ENCODE measurements at places on chromosomes 2 and 18.

DNA sequence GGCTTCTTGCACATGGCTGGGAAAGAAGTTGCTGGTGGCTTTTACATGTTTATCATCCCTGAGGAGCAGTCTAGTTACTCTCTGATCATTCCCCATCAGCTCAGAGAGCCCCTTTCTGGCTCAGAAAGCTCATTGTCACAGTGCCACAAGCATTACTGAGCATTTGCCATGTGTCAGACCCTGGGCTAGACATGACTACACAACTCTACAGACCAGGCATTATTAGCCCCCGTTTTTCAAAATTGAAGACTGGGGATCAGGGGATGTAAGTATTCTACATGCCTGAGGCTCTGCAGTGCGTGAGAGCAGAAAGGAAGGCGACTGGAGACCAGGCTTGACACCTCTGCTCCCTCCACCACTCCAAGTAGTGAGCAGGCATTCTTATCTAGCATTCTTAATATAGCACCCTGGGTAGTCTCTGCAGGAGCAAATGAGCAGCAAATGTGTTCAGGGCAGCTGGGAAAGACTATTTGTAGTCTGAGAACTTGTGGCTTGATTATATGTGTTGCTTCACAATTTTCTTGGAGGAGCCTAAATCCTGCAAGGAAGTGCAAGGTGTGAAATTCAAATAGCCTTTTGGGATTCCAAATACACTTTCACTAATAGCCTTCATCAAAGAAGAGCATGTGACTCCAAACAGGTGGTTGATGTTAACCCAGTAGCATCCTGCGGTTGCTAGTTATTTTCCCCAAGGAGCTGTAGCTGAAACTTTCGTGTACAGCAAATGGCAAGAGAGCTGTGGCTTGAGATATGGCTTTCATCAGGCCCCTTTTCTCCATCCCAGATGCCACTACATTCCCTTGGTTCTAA lies 143.2 kb downstream of the DDX1 start:
- no peak for DNase-seq

DNA sequence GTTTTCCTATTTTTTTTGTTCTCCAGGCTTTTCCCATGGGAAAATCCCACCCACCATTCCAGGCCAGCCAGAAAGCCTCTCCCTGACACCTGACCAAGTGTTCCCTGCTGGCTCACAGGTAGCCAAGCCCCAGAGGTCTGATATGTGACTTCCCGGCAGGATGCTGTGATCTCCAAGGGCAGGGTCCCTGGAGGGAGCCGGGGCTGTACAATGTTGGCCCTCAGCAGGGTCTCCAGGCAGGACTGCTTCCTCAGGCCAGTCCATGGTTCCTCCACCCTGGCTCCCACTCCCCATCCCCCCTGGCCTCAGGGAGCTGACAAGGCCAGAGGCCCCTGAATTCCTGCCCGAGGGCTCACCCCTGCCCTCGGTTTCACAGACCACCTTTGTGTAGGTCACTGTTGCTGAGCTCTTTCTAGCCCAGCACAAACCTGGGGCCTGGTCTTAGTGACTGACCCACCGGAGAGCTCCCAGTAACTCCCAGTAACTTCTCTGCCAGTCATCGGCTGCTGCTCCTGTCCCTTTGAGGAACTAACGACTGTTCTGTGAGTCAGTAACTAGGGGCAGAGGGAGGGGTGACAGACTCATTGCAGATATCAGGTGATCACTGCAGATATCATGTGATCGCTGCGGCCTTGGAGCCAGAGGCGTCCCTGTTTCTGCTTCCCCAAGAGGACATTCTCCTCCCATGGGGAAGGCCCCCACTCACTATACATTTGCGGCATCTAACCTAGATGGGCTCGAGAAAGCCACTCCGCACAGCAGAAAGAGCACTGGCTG lies 38.7 kb downstream of the SDC1 start:
- no peak for DNase-seq

- DNase-seq, result no peak
Measured at GRCh38 chr2:204005940-204006721, 69.6 kb downstream of the ICOS start.

DNA sequence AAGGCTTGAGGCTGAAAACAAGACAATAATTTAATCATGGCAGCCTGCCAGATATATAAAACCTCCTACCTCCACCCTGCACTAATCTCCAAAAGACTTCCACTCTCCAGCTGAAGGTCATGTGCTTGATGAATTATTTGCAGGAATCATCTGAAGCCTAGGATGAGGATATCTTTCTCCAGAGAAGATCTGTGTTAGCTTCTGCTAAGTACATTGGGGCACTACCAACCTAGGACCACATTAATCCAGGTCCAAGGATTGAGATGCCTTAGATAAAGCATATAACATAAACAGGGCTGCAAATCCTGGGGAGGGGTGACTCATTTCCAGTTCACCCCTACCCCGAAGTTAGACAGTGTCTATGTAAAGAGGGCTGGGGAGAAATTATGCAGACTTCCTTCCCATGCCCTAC lies 80.5 kb upstream of the FRZB start:
- DNase-seq, result no peak

GRCh38 chr2:95025406-95026319 lies at the start of gene MAL:
Gene MAL (plus strand): TSS chr2:95025708. CDS start chr2:95025793, 85 bp downstream.
- DNase-seq, result no peak

GRCh38 chr18:9109523-9109922 lies 7.0 kb downstream of the NDUFV2 start:
- DNase-seq, result peak; percentile 63

- no peak for DNase-seq
Measured at GRCh38 chr18:40249390-40250080, 1705.5 kb upstream of the PIK3C3 start.

GRCh38 chr2:109134741-109135358 lies 5.8 kb downstream of the SH3RF3 start:
- DNase-seq, result no peak

DNA sequence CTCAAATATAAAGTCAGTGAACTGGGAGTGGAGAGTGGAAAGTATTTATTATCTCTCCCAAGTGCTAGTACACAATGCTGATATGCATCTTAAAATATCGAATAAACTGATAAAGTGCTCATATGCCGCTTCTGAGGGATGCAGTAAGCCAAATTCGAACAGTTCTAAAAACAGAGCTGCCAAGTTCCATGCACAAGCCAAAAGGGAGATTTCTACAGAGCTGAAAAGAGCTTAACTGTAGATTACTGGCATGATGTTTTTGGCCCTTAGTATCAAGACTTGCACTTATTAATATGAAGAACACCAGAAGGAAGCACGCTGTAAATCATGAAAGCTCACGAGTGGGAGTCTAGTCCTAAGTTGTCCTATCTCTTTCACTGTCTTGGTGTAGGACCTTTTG lies 7.9 kb downstream of the TMEFF2 start:
- no peak for DNase-seq

- DNase-seq, result peak; percentile 31
Measured at GRCh38 chr2:208101716-208102631, 22.4 kb downstream of the CRYGD start.

DNA sequence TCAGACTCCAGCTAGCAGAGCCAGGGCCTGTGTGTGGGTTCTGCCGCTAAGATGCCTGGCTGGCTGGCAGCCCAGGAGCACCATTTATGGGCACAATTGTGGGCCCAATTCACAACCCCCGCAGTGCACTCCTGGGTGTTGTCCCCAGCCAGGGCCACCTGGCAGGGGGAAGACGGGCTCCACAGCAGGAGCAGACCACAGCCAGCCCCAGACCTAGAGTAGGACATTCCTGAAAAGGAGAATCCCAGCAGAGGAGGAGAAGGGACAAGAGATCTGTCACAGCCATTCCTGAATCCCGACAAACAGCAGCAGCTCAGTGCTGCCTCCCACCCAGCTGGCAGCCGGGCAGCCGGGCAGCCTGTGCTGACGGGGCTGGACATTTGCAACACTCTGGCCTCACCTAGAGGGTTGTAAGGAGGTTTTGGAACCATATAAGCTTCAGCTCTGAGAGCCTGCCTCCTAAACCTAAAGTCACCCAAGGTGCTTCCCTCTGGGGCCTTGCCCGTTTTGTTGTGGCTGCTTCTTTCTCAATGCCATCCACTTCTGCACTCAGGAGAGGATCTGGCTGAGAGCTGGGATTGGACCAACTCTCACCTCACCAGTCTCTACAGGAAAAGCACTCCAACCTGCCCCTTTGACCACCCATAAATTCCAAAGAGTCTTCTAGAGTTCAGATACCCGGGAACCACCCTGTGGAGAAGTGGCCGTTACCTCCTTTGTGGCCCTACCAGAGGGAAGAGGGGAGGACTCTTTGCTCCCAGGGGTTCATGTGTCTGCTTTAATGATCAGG lies 4.1 kb upstream of the TMEM177 start:
- no peak for DNase-seq

GRCh38 chr2:170525566-170525900 lies 189.6 kb upstream of the SP5 start:
- DNase-seq, result peak; percentile 95

- peak; percentile 77 for DNase-seq
Measured at GRCh38 chr18:79395761-79396404, at the start of gene NFATC1. Gene NFATC1 (plus strand): TSS chr18:79395930. CDS start chr18:79396225, 295 bp downstream.

GRCh38 chr18:25144820-25145219 lies 207.1 kb downstream of the ZNF521 start:
- DNase-seq, result peak; percentile 74

DNA sequence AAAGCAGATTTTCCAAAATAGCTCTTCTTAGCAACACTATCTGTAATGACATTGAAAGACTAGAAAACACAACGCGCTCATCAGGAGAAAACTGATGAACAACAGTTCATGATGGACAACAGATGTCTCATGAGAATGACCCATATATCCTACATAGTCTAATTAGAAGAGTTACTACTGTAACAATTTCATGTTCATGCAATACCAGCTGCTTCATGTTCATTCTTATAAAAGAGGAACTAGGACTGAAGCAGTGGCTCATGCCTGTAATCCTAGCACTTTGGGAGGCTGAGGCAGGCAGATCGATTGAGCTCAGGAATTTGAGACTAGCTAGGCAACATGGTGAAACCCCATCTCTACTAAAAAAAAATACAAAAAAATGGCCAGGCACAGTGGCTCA lies 22.7 kb downstream of the TRAPPC8 start:
- DNase-seq, result no peak

- no peak for DNase-seq
Measured at GRCh38 chr2:191439481-191439880, 194.3 kb downstream of the MYO1B start.

GRCh38 chr2:154978244-154978643 lies 279.7 kb downstream of the KCNJ3 start:
- no peak for DNase-seq

DNA sequence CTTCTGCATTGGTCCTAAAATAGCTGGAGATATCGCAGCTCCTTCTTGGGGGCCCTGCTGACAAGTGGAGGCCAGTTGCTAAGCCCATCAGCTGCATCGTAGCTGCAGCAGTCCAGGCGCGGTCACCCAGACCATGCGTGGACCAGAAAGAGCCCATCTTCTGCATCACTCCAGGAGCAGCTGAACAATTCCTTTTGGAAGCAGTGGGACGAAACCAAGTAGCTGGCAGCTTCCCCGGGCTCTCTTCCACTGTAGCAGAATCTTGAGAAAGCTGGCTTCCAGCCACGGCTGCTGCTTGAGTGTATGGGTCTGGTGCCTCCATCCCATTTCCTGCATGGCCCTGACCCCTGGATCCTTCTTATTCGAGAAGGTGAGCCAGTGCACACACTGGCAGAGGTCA lies 22.2 kb upstream of the CAB39 start:
- peak; percentile 62 for DNase-seq

DNA sequence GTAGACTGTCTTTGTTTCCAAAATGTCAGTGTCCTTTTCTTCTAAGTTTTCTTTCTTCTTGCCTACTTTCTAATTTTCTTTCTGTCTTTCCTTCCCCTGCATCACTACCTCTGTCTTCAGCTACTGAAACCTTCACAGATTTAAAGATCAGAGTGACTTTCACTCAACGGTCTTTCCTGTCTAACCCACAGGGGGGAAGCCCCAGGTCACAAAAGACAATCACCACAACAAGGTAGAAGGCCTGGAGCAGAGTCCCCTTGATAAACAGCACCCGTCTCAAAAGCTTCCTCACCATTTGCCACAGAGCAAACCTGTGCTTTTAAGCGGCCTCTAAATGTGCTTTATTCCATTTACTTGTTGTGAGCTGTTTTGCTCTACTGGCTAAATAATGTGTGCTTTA lies 665.4 kb downstream of the BCL11A start:
- no peak for DNase-seq

DNA sequence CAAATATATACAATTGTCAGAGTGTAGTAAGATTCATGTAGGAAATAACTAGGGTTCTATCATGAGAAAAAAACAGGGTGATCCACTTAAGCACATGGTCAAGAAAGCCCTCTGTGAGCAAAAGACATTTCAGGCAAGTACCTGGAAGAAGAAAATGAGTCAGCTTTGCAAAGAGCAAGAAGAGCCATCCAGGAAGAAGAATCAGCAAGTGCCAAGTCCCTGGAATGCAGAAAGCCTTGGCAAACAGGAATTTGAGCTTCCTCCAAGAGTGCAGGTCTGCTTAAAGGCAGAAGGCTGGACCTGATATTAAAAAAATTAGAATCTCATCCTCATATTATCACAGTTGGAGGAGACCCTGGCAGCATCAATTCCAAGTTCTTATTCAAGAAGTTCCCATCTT lies 188.5 kb upstream of the CELF4 start:
- DNase-seq, result no peak

GRCh38 chr18:77062518-77063003 lies 70.0 kb downstream of the MBP start:
- peak; percentile 43 for DNase-seq

DNA sequence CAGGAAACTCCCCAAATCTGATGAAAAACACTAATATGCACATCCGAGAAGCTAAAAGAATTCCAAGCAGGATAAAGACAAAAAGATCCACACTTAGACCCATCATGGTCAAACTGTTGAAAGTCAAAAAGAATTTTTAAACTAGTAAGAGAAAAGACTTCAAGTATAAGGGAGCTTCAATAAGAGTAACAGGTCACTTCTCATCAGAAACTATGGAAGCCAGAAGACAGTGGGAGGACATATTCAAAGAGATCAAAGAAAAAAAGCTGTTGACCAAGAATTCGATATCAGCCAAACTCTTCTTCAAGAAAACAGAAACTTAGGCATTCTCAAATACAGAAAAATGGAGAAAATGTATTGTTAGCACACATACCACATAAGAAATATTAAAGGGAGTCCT lies 50.4 kb downstream of the ZC3H8 start:
- peak; percentile 22 for DNase-seq

- peak; percentile 80 for DNase-seq
Measured at GRCh38 chr2:65630643-65631042, 198.2 kb upstream of the SPRED2 start.

DNA sequence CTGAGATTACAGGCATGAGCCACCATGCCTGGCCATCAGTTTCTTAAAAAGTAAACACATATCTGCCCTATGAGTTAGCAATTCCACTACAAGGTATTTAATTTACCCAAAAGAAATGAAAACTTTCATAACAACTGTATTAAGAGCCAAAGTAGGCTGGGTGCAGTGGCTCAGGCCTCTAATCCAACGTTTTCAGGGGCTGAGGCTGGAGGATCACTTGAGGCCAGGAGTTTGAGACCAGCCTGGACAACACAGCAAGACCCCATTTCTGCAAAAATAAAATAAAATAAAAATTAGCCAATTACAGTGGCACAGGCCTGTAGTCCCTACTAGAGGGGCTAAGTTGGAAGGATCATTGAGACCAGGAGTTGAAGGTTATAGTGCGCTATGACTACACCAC lies 6.5 kb downstream of the ROCK2 start:
- no peak for DNase-seq
